ENCODE measurements at places on chromosomes 11 and 22. TPM values are rescaled to one million over a fixed set of nuclear protein-coding genes. Genes with fewer than 3 reads are reported as not detected.

Gene SHISA8
- polyA plus RNA-seq = 3.0 TPM

Gene SHISAL1
- polyA plus RNA-seq = 16.0 TPM

Gene RNASEH2C
- 56.5 TPM for polyA plus RNA-seq

Gene STK33
- 40.6 TPM for polyA plus RNA-seq

Gene PKNOX2
- 41.2 TPM for polyA plus RNA-seq

Gene HORMAD2
- polyA plus RNA-seq = 0.15 TPM

Gene PARVG
- 7.0 TPM for polyA plus RNA-seq

Gene OSBP2
- 22.3 TPM for polyA plus RNA-seq

Gene SLC25A18
- 28.8 TPM for polyA plus RNA-seq

Gene GUCY1A2
- polyA plus RNA-seq = 26.1 TPM

Gene ZNF215
- polyA plus RNA-seq = 4.3 TPM

Gene TEX12
- not detected for polyA plus RNA-seq

Gene MIOX
- 0.18 TPM for polyA plus RNA-seq

Gene DEUP1
- polyA plus RNA-seq = 0.43 TPM

Gene NOX4
- polyA plus RNA-seq = 1.9 TPM

Gene ARHGAP20
- polyA plus RNA-seq = 15.6 TPM

Gene ASPHD2
- 12.8 TPM for polyA plus RNA-seq

Gene OLFML1
- 4.2 TPM for polyA plus RNA-seq

Gene MAP6
- 190 TPM for polyA plus RNA-seq

Gene ADM2
- 0.11 TPM for polyA plus RNA-seq

Gene OR10D3
- polyA plus RNA-seq = not detected

Gene PITPNB
- 59.1 TPM for polyA plus RNA-seq

Gene CNTN5
- 10.7 TPM for polyA plus RNA-seq

Gene VPREB1
- polyA plus RNA-seq = not detected

Gene C11orf87
- polyA plus RNA-seq = 46.6 TPM

Gene TBX10
- not detected for polyA plus RNA-seq

Gene POU2F3
- not detected for polyA plus RNA-seq

Gene WT1
- polyA plus RNA-seq = 1.7 TPM

Gene TRIM48
- polyA plus RNA-seq = not detected

Gene PPFIBP2
- polyA plus RNA-seq = 14.3 TPM

Gene FOLR2
- polyA plus RNA-seq = 14.1 TPM

Gene SMDT1
- 132 TPM for polyA plus RNA-seq

Gene MS4A3
- polyA plus RNA-seq = not detected

Gene ELF5
- polyA plus RNA-seq = 0.22 TPM

Gene RAG2
- 0.35 TPM for polyA plus RNA-seq

Gene RTN4R
- 25.3 TPM for polyA plus RNA-seq

Gene IGF2
- polyA plus RNA-seq = 217 TPM

Gene OR6A2
- polyA plus RNA-seq = not detected
